SK-N-MC (cell line): ENCODE measurements at places on chromosomes 2 and 18.

DNA sequence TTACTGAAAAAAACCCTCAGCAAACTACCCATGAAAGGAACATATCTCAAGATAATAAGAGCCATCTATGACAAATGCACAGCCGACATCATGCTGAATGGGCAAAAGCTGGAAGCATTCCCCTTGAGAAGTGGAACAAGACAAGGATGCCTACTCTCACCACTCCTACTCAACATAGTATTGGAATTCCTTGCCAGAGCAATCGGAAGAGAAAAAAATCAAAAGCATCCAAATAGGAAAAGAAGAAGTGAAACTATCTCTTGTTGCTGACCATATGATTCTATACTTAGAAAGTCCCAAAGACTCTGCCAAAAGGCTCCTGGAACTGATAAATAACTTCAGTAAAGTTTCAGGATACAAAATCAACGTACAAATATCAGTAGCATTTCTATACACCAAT, 40.6 kb upstream of the MSTN start:
- no peak for DNase-seq

DNA sequence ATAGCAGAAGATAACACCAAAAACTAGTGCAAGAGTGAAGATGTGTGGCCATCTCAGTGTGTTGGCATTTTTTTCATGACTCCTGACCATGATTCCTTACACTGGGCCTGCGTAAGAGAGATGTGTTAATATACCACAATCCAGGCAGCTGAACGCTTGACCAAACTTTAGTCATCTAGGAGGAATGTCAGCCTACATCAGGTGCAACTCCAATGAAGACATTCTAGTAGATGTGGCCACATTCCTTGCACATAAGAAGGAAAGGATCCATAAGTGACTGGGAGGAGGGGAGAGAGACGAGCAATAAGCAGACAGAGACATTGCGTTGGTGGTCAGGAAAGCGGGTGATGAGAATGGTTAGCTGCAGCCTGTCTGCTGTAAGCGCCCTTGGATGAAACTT, 42.6 kb downstream of the CYRIA start:
- no peak for DNase-seq

DNA sequence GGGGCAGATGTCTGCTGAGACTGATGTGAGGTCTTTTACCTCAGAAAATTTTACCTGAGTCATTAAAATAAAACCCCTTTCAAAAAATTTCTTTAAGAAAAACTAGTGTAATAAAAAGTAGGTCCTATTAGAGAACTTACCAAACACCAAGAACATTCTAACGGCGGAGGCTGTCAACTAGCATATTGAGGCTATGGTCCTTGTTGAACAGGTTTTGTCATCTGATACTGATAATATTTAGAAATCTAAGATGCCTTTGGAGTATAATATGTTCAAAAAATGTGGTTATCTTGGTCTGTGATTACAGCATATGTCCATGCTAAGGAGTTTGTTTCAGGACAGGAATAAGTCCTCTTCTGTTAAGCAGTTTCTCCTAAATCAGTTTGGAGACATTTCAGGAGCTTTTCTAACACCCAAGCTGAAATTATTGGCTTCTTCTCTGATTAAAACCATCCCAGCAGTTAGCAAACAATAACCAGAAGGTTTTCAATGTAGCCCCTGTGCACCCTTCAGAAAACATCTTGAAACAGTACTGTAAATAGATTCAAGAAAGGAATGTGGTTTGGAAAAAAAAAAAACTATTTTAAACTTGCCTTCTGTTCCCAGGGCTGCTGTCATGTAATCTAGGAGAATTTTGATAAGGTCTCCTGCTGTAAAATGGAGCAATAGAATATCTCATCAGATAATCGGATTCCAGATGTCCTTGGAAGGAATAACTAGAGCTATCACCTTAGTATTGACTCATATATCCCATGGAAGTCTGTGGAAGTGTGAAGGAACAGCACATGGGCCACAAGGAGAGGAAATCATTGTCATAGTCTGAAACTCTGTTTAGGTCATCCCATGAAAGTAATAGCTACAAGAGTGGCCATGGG, 58.7 kb upstream of the B3GNT2 start:
- no peak for DNase-seq

DNA sequence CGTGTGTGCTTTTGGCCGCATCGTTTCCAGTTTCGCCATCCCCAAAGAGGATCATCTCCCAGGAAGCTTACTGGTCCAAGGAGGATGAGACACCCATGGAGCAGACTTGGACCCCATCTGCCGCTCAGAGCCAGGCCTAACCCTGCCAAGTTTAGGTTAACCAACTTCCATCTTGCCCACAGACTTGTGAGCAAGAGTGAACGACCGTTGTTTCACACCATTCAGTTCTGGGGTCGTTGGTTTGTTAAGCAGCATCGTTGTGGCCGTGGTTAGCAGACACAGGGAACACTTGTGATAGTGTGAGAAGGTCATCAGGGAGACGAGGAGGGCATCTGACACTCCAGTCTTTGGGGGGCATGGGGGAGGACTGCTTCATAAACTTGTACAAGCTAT, 15.1 kb downstream of the IL1R2 start:
- no peak for DNase-seq

DNA sequence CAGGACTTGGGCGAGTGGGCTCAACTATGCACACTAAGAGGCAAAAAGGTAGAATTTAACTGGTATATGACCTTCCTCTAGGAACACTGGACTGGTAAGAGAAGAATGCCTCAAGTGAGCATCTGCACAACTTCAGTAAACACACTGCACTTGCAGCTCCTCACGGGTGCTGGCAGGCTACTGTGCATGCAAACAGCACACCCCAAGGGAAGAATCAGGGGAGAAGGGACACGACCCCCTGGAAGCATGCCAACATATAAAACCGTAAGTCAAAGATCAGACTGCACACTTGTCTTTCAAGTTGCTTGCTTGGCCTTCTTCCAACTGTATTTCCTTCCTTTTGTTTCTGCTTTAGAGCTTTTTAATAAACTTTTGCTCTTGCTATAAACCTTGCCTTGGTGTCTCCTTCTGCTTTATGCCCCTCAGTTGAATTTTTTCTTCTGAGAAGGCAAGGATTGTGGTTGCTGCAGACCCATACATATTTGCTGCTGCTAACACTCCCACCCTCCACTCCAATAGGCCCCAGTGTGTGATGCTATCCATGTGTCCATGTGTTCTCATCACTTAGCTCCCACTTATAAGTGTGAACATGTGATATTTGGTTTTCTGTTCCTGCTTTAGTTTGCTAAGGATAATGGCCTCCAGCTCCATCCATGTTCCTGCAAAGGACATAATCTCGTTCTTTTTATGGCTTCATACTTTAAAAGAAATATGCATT, 263.7 kb upstream of the SPOPL start:
- DNase-seq, result no peak

DNA sequence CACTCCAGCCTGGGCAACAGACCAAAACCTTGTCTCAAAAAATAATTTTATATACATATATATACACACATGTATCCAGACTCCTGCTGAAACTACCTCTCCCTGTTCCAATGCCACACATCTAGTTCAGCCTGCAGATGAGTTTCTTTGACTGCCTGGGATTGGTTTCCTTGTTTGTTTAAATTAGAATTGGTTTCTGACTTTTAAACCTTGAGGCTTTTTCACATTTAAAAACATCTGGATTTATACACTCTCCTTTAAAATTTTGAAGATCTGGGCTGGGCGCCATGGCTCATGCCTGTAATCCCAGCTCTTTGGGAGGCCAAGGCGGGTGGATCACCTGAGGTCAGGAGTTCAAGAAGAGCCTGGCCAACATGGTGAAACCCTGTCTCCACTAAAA, 21.8 kb upstream of the CXCR1 start:
- no peak for DNase-seq

DNA sequence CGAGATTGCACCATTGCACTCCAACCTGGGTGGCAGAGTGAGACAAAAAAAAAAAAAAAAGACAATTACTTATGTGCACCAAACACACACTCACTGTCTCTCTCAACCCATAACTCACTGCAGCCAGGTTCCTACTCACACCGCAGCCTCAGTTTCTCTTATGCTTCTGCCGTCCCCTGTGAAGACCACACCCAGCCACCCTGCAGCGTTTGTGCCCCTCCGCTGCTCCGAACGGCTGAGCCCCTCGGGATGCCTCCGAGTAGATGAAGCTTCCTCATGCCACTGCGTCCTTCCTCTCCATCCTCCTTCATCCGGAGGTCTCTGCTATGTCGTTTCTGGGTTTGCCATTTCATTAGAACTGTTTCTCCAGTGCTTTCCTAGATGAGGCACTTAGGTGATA, 160.1 kb downstream of the TWIST2 start:
- no peak for DNase-seq

DNA sequence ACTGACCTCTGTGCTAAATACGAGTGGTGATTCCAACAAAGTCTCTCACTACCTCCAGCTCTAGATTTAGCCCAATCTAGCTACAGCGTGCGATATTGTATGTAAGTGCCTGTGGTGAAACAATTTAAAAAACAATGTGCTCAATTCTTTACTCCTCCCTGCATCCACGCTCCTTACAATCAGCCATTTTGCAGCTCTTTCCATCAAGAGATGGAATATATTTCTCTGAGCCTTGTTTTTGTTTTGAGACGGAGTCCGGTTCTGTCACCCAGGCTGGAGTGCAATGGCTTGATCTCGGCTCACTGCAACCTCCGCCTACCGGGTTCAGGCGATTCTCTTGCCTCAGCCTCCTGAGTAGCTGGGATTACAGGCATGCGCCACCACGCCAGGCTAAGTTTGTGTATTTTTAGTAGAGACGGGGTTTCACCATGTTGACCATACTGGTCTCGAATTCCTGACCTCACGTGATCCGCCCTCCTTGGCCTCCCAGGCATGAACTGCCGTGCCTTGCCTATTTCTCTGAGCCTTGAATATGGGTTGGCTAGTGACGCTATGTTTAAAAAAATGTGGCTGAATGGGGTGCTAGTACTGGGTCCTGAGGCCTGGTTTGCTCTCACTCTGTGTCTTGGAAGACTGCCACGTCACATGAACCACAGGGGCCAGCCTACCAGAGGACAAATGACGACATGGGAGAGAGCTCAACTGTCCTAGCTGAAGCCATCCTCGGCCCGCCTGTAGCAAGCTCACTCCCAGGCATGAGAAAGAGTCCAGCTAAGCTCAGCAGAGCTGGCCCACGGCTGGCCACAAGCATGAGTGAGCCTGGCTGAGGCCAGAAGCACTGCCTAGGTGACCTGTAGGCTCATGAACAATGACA, 14.8 kb downstream of the WDFY1 start:
- no peak for DNase-seq

DNA sequence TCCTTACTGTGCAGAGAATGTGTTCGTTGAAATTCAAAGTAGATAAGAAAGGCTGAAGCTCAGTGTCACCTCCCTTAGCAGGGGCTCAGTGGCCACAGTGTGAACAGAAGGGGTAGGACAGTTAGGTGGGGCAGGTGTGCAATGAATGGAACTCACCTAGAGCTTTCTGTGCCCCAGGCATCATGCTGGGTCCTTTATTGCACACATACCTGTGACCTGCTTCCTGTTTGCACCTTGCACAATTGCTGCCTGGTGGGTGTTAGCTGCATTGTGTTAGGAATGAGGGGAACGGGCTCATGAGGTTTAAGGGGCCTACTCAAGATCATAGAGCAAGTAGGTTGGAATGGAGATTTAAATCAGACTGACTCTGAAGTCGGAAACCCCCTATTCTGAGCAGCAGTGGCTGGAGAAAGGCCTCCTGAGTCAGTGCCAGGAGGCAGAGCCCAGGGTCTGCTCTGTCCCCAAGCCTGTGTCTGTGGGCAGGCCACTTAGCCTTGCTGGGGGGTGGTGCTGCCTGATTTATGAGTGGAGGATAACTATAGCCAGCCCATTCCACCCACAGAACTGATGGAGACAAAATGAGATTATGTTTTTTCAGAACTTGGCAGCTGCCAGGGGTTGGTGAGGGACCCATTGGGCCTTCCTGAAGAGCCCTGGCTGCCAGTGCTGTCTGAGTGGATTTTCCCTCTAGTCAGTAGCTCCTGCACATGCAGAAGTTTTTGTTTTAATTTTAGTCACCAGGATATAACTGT, 76.2 kb downstream of the NPAS2 start:
- no peak for DNase-seq

DNA sequence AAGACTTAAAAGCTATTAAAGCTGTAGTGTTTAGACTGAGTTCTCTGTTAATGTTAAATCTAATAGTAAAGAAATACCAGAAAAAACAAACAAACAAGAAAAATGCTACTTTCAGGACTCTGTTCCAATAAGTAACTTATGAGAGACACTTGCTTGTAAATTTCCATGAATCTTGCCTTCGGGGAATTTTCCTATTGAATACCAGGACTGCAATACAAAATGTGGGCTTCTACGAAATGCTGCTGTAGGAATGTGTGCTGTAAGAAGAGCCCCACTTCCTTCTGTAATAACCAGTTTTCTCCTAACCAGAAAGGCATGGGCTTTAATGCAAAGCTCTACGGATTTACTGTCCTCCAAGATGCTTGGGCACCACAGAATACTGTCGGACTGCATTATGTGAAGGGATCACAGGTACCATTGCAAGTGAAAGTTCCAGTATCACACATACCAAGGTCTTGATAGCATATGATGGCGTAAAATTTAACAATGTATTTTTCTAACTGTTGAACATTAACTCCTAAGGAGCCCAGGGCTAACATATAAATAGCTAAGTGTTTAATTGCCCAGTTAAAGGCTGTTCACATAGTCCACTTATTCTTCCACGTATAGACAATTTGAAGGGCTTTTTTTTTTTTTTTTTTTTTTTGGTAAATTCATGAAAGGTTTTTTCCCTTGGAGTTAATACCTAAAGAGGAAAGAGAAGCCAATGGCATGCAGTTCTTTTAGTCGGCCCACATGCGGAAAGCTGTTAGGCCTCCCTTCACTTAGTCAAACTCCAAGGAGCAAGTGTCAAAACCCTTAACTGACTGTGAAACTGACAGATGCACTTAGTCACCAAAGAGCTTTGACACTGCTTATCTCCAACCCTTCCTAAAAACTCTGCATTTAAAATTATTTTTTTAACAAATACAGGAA, 564.0 kb upstream of the POU3F3 start:
- DNase-seq, result no peak

DNA sequence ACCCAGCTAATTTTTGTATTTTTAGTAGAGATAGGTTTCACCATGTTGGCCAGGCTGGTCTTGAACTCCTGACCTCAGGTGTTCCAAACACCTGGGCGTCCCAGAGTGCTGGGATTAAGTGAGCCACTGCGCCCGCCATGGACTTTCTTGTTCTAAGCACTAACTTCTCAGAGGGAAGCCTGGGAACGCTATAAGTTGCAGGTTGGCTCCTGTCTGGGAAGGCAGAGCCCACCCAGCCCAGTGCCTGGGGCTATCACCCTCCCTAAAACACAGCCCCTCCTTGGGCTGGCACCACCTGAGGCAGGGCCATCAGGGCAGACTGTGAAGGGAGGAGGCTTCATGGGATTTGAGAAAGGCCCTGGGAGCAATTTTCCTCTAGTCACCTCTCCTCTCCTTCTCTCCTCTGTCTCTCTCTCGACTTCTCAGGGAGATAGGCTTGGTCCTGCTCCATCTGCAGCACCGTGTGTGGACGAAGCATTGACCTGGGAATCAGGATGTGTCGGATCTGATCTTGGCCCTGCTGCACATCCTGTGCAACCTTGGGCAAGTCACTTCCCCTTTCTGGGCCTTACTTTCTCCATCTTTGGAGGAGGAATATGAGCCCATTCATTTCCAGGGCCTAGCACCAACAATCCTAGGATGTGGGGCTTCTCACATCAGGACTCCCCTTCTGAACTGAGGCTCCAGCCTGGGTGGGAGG, 10.9 kb downstream of the PSD4 start:
- no peak for DNase-seq

- no peak for DNase-seq
These were observed 102.2 kb downstream of the ALPK2 start for GRCh38 chr18:58526425-58527284.

GRCh38 chr2:240819858-240820606, at the start of gene KIF1A:
TSS of gene KIF1A (minus strand) at chr2:240820219. CDS start at chr2:240797752, 22,467 bp downstream.
- DNase-seq, result no peak
